ENCODE measurements at places on chromosomes 2 and 18. TPM values are rescaled to one million over a fixed set of nuclear protein-coding genes. Genes with fewer than 3 reads are reported as not detected.

- DNase-seq: no peak
Observed at GRCh38 chr2:46669996-46670793, 190.8 kb downstream of the TMEM247 start.

DNA sequence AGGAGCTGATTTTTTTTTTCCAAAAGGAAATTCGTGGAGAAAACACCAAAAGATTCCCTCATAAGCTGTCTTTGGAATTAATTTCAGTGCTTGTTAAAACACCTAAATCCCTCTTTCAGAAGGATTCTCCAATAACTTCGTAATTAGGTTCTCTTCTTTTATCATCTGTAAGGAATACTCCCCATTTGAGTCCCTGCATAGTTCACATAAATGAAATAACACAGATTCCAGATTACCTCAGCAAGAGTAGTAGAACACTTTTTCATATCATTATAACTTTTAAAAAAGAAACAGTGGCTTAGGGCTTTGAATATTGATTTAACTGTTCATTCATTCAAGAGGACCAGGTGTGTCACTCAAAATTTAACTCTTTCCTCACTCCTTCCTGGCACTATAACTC is 55.5 kb downstream of the ARHGAP28 start:
- DNase-seq: no peak

- DNase-seq: peak; percentile 86
Observed at GRCh38 chr2:98508709-98509066, 64.0 kb downstream of the INPP4A start.

DNA sequence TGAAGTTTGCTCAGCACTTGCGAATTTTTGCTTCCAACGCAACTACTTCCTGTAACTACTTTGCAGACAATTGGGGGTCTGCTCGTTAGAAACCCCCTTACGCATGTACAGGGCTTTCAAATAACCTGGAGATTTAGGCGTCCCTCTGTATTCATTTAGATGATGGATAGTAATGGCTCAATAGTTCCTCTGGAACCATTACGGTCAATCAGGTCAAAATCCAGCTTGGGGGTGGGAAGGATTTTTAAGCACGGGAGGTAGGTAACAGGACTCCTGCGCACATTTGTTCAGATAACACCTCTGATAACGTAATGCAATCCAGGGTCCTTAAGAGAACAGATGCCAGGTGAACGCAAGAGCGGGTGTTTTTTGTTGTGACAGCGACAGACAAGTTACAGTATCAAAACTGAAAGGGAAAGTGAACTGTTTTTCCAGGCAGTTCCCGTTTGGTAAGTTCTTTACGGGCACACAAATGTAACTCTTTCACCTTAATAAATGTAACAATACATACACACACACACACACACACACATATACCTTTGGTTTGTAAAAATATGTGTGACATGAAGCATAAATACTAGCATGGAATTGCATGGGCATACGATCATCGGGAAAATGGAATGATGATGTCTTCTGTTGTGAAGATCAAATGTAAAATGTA is 3.8 kb upstream of the OSR1 start:
- no peak for DNase-seq

- peak; percentile 44 for DNase-seq
Observed at GRCh38 chr2:71502941-71503738, 49.8 kb downstream of the DYSF start.

DNA sequence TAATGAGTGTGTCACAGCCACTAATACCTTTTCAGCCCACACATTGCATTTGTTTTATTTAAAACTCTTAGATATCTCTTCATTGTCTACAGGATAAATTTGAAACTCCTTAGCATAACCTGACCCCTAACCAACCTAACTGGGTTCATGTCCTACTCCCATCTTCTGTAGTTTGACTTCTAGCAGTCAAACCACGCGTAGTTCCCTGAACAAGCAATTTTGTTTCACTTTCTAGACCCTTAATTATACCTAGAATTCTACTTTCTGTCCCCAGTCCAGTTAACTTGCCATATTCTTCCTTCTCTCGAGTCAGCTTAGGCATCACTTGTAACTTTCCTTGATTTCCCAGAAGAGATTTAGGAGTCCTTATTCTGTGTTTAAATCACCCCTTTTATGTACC is 55.1 kb downstream of the RBBP8 start:
- DNase-seq: no peak

- no peak for DNase-seq
Observed at GRCh38 chr2:108145557-108146326, 94.0 kb upstream of the SULT1C3 start.

- no peak for DNase-seq
Observed at GRCh38 chr18:22279741-22280452, 110.5 kb downstream of the GATA6 start.

DNA sequence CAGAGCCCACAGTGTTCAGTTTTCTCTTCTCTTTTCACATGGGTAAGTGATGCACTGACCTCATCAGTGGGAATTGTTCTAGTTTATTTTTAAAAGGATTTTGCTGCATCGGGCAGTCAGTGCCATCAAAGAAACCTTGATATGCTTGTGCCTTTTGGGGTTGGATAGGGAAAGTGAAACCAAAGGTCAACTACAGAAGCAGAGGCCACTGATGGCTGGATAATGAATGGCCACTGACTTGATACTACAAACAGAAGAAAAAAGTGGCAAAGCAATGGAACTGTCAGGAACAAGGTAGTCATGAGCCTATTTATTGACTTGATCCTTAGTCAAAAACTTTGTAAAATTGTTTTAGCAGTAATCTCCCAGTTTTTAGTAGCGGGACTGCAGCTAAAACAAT is 636.3 kb upstream of the ZEB2 start:
- DNase-seq: no peak

DNA sequence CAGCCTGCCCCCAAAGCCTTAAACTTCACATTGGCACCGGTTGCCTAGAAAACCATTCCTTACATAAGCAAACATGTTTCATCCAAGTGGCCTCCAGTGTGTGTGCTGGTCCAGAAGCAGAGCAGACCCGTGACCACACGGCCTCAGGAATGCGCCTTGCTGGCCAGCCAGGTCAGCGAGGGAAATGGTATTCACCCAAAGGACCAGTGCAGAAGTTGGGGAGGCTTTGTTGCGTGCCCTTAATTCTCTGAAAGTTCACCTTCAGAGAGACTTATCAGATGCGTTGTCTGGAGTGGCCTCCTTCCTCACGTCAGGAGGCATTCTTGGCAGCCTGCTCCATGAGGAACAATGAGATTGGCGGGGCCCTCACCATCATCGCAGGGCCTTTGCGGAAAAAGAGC is 25.9 kb downstream of the NRP2 start:
- no peak for DNase-seq

GRCh38 chr2:112140205-112140802 is 2.1 kb downstream of the FBLN7 start:
- DNase-seq: no peak

DNA sequence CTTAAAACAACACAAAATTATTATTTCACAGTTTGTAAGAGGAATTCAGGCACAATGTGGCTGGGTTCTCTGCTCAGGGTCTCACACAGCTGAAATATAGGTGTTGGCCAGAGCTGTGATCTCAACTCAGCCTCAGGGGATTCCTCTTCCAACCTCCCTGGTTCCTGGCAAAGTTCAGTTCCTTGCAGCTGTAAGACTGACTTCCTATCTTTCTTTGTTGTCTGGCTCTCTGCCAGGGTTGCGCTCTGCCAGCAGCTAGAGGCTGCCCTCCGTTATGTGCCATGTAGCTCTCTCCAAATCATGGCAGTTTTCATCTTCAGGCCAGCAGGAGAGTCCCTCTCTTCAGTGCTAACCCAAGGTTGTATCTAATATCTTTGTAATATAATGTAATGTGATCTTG is 272.5 kb upstream of the KCNJ3 start:
- no peak for DNase-seq

- DNase-seq: no peak
Observed at GRCh38 chr2:96584017-96584416, 47.5 kb downstream of the ARID5A start.

DNA sequence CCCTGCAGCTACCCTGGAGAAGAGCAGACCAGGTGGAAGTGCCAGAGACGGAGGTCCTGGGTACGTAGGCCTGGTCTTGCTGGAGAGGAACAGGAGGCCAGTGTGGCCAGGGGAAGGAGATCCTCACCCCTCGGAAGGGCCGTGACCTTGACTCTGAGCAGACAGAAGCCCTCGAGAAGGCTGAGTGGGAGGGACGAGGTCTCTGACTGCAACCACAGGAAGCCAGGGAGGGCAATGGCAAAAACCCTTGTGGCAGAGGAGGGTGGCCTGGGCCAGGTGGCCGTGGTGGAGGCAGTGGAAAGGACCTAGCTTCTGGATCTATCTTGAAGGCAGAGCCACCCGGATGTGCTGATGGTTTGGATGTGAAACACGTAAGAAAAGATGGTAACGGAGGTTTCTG is 28.1 kb downstream of the THAP4 start:
- DNase-seq: no peak

DNA sequence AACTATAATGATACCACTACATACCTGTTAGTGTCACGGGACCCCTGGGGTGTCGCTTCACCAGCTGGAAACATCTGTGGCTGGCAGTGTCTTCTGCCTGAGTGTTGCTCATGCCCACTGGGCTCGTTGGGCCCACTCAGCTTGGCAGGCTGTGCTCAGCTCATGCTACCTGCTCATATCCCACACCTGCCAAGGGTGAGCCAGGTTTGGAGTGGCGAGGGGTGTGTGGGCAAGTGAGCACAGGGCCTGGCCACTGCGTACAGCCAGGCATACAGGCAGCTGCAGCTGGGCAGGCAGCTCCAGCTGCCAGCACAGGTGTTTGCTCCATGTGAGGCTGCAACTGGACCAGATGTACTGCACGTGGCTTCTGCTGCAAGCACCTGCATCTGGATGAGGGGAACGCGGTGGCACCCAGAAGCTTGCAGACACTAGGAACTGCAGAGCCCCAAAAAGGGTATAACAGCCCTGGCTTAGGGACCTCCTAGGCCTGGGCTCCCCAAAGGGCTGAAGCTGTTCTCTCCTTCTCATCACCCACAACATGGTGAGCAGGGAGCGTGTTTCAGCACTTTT is 70.1 kb downstream of the SUCLG1 start:
- DNase-seq: no peak

The GEN1 gene
- total RNA-seq: 18.7 TPM

DNA sequence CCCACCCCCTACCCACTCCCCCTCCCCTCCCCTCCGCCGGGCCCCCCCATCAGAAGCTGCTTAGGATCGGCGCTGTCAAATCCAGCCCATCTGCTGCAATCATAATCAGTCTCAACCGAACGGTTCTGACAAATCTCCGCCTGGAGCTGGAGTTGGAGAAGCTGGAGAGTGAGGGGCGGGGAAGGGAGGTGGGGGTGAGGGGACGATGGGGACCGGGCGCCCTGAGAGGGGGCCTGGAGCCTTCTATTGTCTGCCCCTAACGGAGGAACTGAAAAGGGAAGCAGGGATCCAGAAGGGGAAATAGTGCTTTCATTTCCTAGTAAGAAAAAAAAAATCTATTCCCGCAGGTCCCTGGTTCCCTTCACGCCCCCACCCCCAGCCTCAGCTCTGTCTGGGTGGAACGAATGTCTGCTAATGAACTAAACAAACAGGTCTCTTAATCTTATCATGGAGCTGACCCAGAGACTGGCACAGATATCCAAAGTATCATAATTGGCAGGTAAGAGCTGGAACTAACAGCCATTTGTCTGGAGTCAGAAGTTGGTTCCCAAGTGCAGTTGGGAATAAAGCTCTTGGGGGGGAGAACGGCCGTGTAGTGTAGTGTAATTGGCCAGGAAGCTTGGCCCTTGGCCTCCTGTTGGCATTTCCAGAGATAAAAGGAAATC is 301.2 kb downstream of the NCKAP5 start:
- DNase-seq: no peak

- no peak for DNase-seq
Observed at GRCh38 chr2:72153026-72153791, 5.5 kb upstream of the CYP26B1 start.
